CD4-positive, alpha-beta T cell (primary cell): ENCODE measurements at places on chromosomes 12 and 14. TPM values are rescaled to one million over a fixed set of nuclear protein-coding genes. Genes with fewer than 3 reads are reported as not detected.

Gene CPM
- 2.2 TPM for total RNA-seq

Gene EML1
- not detected for total RNA-seq

Gene IGFBP6
- 0.49 TPM for total RNA-seq

Gene SYNDIG1L
- total RNA-seq, result not detected

DNA sequence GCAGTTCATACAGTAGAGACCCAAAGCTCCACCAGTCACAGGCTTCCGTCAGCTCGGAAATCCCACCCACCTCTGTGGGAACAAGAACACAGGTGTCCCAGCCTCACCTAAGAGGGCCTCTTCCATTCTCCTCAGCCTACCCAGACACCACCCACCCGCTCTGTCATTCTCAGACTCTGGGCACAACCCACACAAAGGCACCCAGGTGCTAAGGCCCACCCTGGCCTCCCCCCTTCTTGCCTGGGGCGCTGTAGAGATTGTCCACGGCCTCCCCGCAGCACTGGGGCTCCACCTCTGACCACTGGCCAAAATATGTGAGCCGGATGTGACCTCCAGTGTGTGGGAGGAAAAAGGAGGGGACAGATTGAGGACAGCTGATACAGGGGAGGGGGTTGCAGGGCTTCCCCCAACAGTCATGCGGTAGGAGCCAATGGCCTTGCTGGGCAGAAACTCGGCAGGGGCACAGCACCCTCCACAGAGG is 14.2 kb downstream of the RPS6KL1 start:
- H3K27me3 ChIP-seq, result no peaks in the 10 kb centered on the region
- peaks cover 13% of the 10 kb centered on the region for H3K4me1 ChIP-seq
- H3K27ac ChIP-seq, result no peak overlapping the region
- no peak for DNase-seq
- no peak overlapping the region for H3K4me3 ChIP-seq
- peaks cover 14% of the 10 kb centered on the region for H3K36me3 ChIP-seq

GRCh38 chr12:94954948-94955592 is 48.4 kb downstream of the NDUFA12 start:
- H3K4me3 ChIP-seq, result no peak overlapping the region
- no peaks in the 10 kb centered on the region for H3K36me3 ChIP-seq
- H3K4me1 ChIP-seq, result no peaks in the 10 kb centered on the region

DNA sequence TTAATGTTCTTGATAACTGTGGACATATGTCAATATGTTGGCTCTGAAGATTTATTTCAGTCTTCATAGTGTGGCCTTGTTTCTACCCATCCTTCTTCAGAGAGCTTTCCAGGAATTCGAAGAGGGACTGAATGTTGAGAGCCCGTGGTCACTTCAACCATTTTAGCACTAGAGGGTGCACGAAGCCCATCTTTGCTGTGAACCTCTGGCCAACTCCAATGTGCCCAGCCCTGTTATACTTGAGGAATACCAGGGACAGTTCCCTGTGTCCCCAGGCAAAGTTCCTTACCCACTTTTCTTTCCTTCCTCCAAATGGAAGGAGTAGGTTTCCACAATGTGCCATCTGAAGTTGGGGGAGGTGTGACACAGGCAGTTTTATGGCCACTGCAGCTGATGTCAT is 603.5 kb downstream of the RPL10L start:
- no peaks in the 10 kb centered on the region for H3K27me3 ChIP-seq
- H3K4me1 ChIP-seq, result no peaks in the 10 kb centered on the region
- H3K4me3 ChIP-seq, result no peak overlapping the region

DNA sequence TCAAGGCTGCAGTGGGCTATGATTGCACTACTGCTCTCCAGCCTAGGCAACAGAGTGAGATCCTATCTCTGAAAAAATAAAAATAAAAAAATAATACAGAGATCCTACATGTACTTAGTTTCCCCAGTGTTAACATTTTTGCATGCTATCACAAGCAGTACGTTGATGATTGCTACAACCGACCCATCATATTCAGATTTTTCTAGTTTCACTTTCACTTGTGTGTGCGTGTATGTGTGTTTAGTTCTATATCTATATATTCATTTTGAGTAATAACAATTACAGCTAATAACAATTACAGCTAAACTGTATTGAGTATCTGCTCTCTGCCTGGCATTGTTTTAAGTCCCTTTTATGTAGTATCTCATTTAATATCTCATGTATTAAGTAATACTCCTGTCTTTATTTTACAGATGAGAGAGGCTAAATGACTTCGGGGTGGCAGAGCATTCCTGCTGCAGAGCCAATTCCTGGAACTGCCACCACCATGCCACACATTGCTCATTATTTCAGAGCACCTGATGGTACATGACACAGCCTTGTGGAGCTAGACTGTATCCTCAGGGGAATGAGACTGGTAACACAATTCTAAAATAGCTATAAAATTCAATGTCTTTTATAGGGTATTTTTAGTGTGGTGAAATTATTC is 153.1 kb downstream of the BCAT1 start:
- no peak for DNase-seq
- no peak overlapping the region for H3K27ac ChIP-seq
- no peaks in the 10 kb centered on the region for H3K27me3 ChIP-seq
- H3K36me3 ChIP-seq, result no peaks in the 10 kb centered on the region

GRCh38 chr12:46531059-46531785 is 158.6 kb upstream of the SLC38A2 start:
- no peak overlapping the region for H3K4me3 ChIP-seq
- H3K36me3 ChIP-seq, result no peaks in the 10 kb centered on the region
- H3K4me1 ChIP-seq, result no peaks in the 10 kb centered on the region
- no peak overlapping the region for H3K27ac ChIP-seq

GRCh38 chr14:24612196-24612595 is 2.7 kb upstream of the GZMH start:
- no peaks in the 10 kb centered on the region for H3K27me3 ChIP-seq
- no peak for DNase-seq
- H3K36me3 ChIP-seq, result no peaks in the 10 kb centered on the region
- no peak overlapping the region for H3K27ac ChIP-seq
- H3K4me3 ChIP-seq, result no peak overlapping the region
- peaks cover 9% of the 10 kb centered on the region for H3K4me1 ChIP-seq
